ENCODE measurements at places on chromosomes 11 and 22. TPM values are rescaled to one million over a fixed set of nuclear protein-coding genes. Genes with fewer than 3 reads are reported as not detected.

RIMBP3B gene
- total RNA-seq: not detected

- no peak overlapping the region for H3K27ac ChIP-seq
- no peak overlapping the region for H3K4me3 ChIP-seq
- DNase-seq: no peak
- H3K27me3 ChIP-seq: no peaks in the 10 kb centered on the region
- H3K4me1 ChIP-seq: no peaks in the 10 kb centered on the region
Observed at GRCh38 chr11:62069374-62069773, 54.4 kb upstream of the INCENP start.

- no peaks in the 10 kb centered on the region for H3K36me3 ChIP-seq
- H3K4me3 ChIP-seq: no peak overlapping the region
- H3K27ac ChIP-seq: no peak overlapping the region
- no peak for DNase-seq
- H3K27me3 ChIP-seq: no peaks in the 10 kb centered on the region
Observed at GRCh38 chr11:121358760-121359159, 66.2 kb downstream of the SC5D start.

SLC17A6 gene
- not detected for total RNA-seq

DNA sequence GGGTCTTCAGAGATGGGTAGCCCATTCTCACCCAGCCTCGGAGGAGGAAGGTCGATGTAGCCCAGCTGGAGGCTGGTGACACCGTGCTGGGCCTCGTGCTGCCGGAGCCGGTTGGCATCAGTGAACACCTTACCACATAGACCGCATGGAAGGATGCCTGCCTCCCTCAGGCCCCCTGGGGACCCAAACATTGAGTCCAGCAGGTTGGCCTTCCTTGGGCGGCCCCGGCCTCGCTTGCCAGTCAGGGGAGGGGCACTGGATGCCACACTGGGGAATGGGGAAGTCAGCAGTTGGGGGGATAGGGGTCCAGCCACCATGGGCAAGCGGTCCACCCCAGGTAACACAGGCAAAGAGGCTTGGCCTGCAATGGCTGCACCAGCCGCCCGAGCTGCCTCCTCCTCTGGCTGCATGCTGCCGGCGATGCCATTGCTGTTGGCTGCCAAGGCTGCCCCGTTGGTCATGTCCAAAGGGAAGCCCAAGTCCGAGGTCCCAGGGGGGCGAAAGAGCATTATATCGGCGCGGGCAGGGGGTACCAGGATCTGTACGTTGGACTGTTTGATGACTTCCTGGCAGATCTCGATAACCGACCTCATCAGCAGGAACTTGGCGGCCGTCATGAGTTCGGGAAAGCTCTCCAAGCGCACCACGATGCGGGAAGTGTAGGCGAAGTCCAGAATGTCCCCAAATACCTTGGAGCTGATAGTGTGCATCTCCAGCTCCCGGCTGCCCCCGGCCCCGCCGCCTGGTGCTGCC lies 1.4 kb downstream of the PATZ1 start:
- H3K4me3 ChIP-seq: peak overlapping the region; percentile 73
- no peaks in the 10 kb centered on the region for H3K27me3 ChIP-seq
- H3K27ac ChIP-seq: peak overlapping the region; percentile 81

DNA sequence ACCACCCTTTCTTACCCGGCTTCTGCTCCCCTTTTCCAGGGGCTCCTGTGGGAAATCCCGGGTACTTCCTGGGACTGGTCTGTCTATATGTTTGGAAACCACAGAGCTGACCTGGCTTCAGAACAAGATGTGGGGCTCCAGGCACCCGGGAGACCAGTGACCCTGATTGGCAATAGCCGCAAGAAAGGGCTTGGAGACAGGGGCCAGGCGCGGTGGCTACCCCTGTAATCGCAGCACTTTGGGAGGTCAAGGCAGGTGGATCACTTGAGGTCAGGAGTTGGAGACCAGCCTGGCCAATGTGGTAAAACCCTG lies 3.2 kb upstream of the NEAT1 start:
- peaks cover 10% of the 10 kb centered on the region for H3K36me3 ChIP-seq
- no peak for DNase-seq
- peak overlapping the region; percentile 99 for H3K27ac ChIP-seq

GRCh38 chr22:20749453-20749852 lies 24.5 kb upstream of the SERPIND1 start:
- no peaks in the 10 kb centered on the region for H3K27me3 ChIP-seq
- peaks cover 36% of the 10 kb centered on the region for H3K36me3 ChIP-seq
- H3K4me3 ChIP-seq: no peak overlapping the region

GRCh38 chr22:49179886-49180682 lies 647.6 kb downstream of the BRD1 start:
- no peak overlapping the region for H3K27ac ChIP-seq
- H3K4me3 ChIP-seq: no peak overlapping the region
- no peaks in the 10 kb centered on the region for H3K36me3 ChIP-seq
- no peaks in the 10 kb centered on the region for H3K27me3 ChIP-seq

HPX gene
- 0.98 TPM for total RNA-seq

DNA sequence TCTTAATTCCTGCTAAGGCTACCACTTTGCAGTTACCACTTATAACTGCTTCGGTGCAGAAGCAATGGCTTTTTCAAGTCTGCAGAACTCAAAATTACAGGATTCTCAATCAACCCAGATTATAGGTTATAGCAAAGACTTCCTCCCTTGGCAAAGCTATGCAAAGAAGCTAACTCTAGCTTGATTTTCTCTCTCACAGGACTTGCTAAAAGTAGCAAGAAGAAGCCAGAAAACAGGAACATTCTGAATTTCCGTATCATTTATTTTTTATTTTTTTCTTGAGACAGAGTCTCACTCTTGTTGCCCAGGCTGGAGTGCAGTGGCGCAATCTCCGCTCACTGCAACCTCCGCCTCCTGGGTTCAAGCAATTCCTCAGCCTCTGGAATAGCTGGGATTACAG lies 10.7 kb upstream of the PLEKHB1 start:
- H3K27ac ChIP-seq: no peak overlapping the region
- no peak for DNase-seq
- no peak overlapping the region for H3K4me3 ChIP-seq
- H3K27me3 ChIP-seq: no peaks in the 10 kb centered on the region
- H3K36me3 ChIP-seq: no peaks in the 10 kb centered on the region

DNA sequence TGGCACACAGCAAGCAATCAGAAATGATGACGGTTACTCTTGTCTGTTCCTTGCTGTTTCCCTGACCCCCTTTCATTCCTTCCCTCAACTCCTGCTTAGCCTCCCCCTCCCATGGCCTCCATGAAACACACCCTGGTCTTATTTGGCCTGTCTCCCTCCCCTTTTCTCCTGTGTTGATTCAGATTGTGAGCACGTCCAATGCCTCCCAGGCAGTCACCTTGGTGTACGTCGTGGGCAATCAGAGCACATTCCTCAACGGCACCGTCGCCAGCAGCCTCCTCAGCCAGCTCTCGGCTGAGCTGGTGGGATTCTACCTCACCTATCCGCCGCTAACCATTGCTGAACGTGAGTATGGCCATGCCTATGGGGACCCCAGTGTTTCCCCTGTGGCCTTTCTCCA lies 141.1 kb downstream of the C11orf91 start:
- DNase-seq: peak; percentile 60
- H3K4me1 ChIP-seq: no peaks in the 10 kb centered on the region
- H3K36me3 ChIP-seq: no peaks in the 10 kb centered on the region

C22orf15 gene
- total RNA-seq: not detected

JAML gene
- 17.2 TPM for total RNA-seq

SAC3D1 gene
- 11.8 TPM for total RNA-seq

DNA sequence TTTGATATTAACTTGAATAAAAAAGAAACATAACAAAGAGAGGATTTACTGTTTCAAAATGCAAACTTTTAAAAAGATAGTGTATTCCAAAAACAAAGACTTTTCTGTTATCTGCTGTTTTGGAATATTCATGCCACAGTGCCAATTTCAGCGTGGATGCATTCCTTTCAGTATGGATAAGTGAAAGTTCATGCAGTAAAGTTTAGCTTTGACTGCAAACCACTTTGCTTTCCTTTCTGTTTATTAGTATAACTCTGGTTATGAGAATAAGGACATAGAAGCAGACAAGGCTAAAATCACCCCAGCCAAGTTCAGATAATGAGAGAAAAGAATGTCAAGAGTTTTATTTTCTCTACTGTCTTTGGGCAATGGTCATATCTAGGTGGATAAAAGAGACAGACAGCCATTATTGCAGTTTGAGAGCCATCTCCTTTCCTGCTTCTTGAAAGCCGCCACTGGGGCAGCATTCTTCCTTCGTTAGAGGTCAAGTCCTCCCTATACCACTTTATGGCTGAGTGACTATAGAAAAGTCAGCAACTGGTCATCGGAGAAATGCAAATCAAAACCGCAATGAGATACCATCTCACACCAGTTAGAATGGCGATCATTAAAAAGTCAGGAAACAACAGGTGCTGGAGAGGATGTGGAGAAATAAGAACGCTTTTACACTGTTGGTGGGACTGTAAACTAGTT lies 82.4 kb upstream of the BLID start:
- peaks cover 16% of the 10 kb centered on the region for H3K4me1 ChIP-seq
- H3K27ac ChIP-seq: no peak overlapping the region
- no peak overlapping the region for H3K4me3 ChIP-seq
- no peak for DNase-seq

GRCh38 chr22:26610072-26610958 lies 7.5 kb downstream of the CRYBB1 start:
- no peaks in the 10 kb centered on the region for H3K36me3 ChIP-seq
- H3K4me3 ChIP-seq: no peak overlapping the region
- peaks cover 6% of the 10 kb centered on the region for H3K4me1 ChIP-seq

DNA sequence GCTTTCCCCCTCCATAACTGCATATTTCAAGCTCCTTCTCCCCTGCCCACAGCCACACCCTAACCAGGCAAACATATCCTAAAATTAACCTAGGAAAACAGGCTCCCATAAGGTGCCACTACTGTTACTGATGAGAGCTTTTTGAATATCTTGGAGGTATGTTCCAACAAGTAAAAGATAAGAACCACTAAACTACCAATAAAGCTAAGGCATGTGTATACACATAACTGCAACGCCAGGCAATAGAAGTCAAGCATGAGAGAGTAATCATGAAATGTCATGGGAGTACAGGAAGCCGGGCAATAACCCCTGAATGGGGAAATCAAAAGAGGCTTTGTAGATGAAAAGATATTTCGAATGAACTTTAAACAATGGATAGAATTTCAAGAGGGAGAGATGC lies 9.3 kb downstream of the MMP13 start:
- H3K27ac ChIP-seq: no peak overlapping the region
- no peaks in the 10 kb centered on the region for H3K36me3 ChIP-seq
- no peaks in the 10 kb centered on the region for H3K27me3 ChIP-seq
- H3K4me1 ChIP-seq: peaks cover under 1% of the 10 kb centered on the region

DNA sequence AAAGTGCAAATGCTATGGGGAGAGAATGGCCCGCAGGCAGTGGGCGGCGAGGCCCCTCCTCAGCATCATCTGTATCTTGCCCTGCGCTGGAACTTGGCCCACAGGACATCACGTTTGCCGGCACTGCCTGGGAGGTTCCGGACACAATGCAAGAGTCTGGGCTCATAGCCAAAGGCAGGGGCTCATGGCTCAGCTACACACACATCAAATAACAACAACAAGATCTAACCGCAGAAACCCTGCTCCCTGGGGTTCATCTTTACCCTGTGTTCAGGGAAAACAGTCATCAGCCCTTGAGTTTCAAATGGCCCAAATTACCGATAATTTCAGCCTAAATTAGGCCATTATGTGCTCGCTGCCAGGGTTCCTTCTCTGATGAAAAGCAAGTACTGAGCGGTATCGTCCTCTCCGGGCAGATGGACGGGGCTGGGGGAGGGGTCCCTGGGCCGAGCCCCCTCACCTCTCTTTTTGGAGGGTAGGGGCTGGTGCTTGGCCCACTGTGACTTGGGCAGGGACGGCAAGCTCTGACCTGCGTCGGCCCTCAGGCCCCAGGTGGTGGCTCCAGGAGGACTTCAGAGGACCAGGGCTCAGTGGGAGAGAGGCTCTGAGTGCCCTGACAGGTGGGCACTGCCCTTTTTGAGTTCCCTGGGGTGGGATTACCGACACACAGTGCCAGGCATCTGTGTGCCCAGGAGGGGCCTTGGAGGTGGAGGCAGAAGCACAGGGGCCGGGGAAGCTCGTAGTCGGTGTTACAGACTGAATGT lies 25.0 kb upstream of the GAL start:
- no peak for DNase-seq
- H3K27ac ChIP-seq: no peak overlapping the region
- H3K4me3 ChIP-seq: no peak overlapping the region
- H3K27me3 ChIP-seq: no peaks in the 10 kb centered on the region

DNA sequence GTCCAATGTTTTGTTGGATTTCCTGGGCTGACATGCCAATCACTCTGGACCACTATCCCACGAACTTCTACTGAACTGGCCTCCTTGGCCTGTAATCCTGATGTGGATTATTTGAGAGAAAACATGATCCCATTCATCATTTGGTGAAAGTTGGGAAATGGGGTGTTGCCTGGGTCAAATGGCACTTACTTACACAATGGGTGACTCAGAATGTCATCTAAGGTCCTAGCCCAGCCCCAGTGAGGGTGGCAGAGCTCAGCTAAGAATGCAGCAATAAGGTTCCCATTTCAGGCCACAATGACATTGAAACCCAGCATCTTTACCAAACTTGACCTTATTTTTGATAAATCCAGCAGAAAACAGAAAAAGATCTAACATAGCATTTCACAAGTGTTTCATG lies 8.0 kb upstream of the DSCAML1 start:
- no peak overlapping the region for H3K4me3 ChIP-seq
- no peaks in the 10 kb centered on the region for H3K27me3 ChIP-seq
- no peak overlapping the region for H3K27ac ChIP-seq

DNA sequence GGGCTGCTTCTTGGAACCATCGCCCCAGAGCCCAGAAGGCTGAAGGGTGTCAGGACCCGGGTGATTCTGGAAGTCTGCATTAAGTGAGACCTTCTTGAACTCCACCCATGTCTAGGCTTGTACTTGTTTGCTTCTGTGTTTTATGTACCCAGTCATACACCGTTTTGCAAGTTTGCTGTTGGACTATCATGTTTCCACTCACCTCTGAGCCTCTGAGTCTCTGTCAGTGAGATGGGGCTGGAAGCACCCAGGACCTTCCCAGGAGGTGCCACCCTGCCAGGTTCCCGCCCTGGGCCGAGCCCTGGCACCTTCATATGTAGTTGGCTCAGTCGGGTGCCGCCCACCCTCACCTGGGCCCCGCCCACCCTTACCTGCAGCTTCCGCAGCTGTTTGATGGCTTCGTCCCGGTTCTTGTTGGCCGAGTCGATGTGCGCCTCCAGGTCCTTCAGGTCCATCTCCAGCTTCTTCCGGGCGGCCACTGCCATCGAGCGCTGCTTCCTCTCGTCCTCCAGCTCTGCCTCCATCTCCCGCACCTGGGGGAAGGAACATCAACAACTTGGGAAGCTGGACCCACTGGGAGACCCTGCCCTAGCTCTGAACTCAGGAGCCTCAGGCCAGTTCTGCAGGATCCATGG lies 35.1 kb downstream of the APOL1 start:
- no peak overlapping the region for H3K4me3 ChIP-seq
- H3K36me3 ChIP-seq: peaks cover 85% of the 10 kb centered on the region
- no peaks in the 10 kb centered on the region for H3K4me1 ChIP-seq
- no peak overlapping the region for H3K27ac ChIP-seq
- H3K27me3 ChIP-seq: no peaks in the 10 kb centered on the region

Measured in vagina (tissue), 2 donors.